AG08396 (cell line): ENCODE measurements at places on chromosomes 2 and 18.

DNA sequence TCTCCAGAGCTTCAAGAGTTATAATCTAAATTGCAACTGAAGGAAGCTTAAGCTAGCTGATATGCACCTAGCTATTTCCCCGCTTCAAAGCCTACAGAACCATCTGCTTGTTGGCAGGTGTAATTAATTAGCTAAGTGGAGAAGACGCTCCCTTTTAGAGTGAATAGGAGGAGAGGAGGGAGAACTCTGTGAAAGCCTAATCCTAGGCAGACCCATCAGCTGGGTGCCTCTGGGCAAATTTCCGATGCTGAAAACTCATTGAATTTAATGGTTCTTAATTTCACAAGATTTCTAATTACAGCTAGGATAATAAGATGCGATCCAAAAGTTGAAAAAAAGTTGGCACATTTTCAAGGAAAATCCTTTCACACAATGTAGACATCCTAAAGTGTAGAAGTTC, 735.9 kb downstream of the ERBB4 start:
- DNase-seq = no peak

GRCh38 chr2:17543131-17543660, 2.7 kb downstream of the VSNL1 start:
- DNase-seq = no peak

DNA sequence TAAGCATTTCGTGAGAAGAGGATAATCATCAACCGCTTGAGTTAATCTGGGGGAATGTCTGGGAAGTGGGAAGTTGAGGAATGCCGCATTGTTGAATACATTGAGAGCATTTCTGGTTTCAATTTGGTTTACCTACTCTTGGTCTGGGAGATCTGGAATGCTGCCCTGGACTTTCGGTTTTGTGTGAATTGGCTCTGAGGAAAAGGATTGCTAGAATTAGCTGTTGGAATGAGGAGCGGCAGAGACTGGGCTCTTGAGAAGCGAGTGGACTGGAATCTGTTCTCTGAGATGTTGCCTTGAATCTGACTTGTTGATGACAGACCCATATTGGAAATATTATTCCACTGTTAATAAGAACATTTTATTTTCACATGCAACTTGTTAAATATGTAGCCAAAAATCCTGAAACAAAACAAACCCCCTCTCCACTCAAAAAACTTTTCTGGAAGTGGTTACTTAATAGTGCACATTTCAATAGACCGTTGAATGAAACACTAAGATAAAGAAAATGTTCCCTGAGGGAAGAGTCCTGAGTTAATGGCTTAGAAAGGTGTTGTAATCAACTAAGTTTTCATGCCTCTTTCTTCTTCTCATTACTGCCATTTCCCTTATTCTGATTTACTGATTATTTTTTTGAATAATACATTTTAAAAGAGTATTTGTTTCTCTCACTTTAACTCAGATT, 50.8 kb downstream of the PTPRM start:
- DNase-seq = peak; percentile 50

DNA sequence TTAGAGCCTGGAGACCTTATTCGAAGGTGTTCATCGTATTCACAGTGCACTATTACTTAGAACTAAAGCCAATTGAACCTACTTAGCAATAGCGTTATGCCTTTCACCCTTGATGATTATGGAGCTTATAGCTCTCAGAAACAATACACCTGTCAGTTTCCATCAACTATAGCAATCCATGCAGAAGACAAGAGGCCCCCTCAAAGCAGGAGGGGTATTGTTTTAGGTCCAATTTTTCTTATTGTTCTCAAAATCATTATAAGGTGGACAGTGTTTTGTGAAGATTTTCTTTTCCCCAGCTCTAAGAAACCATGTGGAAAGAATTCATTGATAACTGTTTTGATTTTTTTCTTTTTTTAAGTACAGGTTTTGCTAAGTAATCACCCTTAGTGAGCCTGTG, 135.5 kb downstream of the MEIS1 start:
- no peak for DNase-seq

GRCh38 chr2:238439917-238440316, 13.2 kb downstream of the ASB1 start:
- DNase-seq = no peak

- DNase-seq = no peak
Observed at GRCh38 chr18:62458868-62459716, 63.7 kb upstream of the ZCCHC2 start.

DNA sequence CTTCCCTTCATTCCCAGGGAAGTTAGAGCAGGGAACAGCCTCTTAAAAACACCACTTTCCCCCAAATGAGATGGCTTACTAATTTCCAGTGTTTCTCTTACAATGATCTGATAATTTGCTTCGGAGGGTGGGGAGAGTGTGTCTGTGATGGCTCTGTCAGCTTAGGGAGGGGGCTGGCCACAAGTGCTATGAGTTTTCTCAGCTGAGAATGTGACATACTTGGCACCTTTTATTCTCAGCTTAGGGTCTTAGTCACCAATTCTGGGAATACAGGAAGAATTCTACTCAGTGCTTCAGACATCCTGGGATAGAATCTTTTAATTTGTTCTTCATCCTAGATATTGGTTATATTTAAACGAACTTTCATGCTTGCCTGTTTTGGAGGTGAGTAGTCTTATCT, 64.4 kb downstream of the AOX1 start:
- no peak for DNase-seq

DNA sequence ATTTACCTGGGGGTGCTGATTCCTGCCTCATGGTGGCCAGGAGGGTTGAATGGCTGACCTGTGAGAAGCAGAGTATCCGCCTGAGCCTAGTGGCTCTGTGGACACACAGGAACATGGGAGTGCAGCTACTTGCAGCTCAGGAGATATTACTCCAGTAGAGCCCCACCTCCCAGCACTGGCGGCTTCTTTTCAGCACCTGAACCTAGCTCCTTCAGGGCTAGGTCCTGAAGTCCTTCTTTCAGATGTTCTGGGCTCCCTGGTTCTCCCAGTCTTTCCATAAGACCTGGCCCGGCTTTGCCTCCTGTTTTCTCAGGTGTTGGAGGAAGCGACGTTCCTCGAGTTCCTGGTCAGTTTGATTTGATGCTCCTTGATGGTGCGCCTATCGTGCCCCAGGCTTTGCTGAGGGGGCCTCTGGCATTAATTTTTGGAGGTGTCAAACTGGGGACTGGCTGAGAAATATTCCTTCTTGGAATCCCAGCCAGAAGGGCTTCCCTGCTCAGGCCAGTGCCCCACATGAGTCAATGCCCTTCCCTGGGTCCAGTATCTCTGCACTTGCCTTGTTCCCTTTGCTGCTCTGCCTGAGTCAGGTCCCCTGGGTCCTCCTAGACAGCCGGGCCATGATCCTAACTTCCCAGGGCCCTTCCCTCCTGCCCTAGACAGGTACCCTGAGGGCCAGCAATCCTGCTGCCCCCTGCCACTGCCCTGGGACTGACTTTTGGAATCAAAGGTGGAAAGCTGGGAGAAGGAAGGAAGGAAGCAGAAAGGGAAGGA, 110.7 kb upstream of the HAAO start:
- DNase-seq = no peak

DNA sequence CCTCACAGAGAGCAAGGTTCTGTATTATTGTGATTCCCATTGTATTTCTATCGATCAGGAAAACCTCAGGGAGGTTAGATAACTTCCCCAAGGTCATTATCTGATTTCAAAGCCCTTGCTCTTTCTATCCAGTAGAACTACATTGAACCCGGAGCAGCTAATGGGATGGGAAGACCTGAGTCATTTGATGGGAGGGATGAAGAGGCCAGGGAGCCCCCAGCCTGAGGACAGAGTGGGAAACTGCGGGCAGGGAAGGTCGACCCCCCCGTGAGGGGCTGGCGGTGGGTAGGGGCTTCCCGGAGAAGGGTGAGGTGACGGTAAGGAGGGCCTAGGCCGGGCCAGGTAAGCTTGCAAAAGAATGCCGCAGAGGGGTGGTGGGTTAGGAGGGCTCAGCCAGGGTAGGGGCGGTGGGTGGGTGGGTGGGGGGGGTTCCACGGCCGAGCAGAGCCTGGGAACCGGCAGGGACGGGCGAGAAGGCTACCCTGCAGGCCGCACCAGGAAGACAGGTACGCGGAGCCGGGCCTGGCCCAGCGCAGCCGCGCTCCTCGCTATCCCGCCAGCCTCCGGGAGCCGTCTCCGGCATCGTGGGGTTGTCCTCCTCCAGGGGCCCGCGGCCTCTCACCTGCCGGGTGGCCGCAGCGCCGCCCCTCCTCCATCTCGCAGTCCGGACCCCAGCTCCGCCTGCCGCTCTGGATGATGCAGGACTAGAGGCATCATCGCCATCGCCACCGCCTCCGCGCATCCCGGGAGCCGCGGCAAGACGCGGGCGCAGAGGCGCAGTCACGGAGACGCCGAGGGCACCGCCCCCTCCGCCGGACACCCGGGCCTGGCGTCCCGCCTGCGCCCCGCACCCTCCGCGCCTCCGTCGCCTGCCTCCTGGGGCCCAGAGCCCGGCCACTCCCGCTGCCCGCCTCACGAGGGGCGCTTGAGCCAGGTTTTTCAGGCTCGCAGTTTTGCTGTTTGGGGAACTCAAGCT, at the start of gene GPR75:
GPR75 (minus strand) TSS at position 762 of the 976 bp plus-strand sequence. CDS start 5,211 bp downstream, outside the sequence.
- DNase-seq = peak; percentile 82

GRCh38 chr2:39033980-39034379, 86.9 kb downstream of the SOS1 start:
- DNase-seq = peak; percentile 7

GRCh38 chr2:168663993-168664392, 138.4 kb upstream of the NOSTRIN start:
- no peak for DNase-seq

DNA sequence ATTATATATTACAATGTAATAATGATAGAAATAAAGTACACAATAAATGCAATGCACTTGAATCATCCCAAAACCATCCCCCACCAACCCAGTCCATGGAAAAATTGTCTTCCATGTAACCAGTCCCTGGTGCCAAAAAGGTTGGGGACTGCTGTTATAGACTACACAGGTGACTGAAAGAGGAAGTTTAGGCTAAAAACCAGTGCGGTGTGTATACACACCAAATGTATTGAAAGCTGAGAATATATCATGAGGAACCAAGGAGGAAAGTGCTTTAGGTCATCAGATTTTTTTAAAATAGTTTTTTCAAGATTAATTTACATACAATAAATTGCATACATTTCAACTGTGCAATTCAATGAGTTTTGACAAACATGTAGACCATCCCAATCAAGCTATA, 20.5 kb upstream of the C1D start:
- no peak for DNase-seq

DNA sequence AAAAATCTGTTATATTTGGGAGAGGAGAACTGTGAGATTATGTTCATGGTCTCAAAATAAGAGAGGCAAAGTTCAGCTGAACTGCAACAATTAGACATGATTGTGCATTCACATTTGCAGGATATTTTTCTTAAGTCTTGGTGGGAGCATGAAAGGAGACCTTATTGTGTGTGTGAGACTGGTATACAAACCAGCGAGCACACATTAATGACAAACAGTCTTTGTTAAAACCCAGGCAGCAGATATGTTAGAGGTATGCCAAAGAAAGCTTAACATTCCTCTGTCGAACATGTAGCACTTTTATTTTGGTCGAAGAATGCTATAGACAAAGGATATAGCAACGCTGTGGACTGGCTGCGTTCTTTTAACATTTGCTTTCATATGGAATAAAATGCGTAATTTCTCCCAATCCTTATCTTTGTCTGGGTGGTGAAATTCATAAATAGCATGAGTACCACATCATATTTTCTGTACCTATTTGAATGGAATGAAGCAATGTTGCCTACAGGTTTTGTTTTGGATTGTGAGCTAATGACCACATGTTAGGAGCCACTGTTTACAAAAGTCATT, 88.4 kb downstream of the ICOS start:
- no peak for DNase-seq

GRCh38 chr18:57802213-57803102, 657 bp downstream of the ATP8B1 start:
- DNase-seq = peak; percentile 23

DNA sequence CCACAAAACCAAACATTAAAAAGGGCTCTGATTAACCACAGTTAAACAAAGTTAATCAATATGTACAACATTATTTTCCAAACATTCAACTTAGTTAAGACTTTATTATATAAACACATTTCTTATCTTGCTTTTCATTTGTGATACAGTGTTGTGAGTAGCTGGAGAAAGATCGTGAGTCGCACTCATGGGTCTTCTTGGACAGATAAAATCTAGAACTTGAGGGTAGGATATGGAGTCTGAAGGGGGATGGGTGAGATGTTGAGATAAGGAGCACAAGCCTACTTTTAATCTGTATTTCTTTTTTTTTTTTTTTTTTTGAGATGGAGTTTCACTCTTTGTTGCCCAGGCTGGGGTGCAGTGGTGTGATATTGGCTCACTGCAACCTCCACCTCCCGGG, 22.6 kb upstream of the TMEM214 start:
- DNase-seq = no peak

GRCh38 chr18:41052625-41053024, 902.4 kb upstream of the PIK3C3 start:
- DNase-seq = no peak

GRCh38 chr2:168097431-168097830, 150.0 kb downstream of the STK39 start:
- no peak for DNase-seq

GRCh38 chr18:11380968-11381367, 228.4 kb upstream of the SLC35G4 start:
- DNase-seq = no peak

DNA sequence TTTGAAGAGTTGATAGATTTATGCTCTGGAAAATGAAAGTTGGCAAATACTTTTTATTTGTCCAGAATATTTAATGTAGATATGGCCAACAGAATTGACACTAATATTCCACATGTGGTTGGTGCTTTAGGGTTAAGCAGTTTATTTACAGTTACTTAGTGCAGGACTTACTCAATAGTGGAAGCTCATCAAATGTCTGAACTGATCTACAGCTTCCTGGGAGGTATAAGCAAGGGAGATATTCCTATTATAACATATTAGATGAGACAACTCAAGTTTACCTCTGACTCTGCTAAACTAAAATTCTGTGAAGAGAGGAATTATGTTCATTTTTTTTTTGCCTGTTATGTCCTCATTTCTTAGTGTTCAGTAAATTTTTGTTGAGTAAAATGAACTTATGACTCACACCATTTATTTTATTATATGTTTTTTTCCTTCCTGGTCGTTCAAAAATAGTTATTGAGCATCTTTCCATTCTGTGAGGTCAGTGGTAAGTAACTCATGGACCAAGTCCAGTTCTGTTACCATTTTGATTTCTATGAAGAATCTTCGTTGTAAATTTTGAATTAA, 13.6 kb downstream of the ABI2 start:
- peak; percentile 5 for DNase-seq

- no peak for DNase-seq
Observed at GRCh38 chr2:7270011-7270431, 352.8 kb downstream of the RNF144A start.

DNA sequence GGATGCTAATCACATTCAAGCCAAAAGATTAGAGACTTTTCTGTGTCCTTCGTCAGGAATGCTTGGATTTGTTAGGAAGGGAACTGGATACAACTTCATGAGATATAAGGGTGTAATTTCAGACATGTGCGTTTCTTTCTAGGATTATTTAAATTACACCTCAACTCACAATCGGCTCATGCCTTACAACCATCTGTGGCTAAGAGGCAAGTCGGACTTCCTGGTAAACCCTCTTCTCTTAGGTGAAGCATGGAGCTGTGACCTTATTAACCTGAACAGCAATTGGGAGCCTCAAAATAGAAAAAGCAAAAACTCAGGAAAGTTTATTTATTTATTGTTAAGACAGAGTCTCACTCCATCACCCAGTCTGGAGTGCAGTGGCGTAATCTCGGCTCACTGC, 61.8 kb downstream of the SEMA4F start:
- no peak for DNase-seq

- DNase-seq = no peak
Observed at GRCh38 chr2:231785822-231786176, 446 bp upstream of the COPS7B start.
